ENCODE measurements at places on chromosomes 6 and 20.

GRCh38 chr6:111367393-111368088 is 115.5 kb downstream of the REV3L start:
- H3K27me3 ChIP-seq, result no peaks in the 10 kb centered on the region
- H3K36me3 ChIP-seq, result peaks cover 9% of the 10 kb centered on the region
- no peak overlapping the region for H3K4me3 ChIP-seq
- DNase-seq, result no peak
- H3K4me1 ChIP-seq, result peaks cover 5% of the 10 kb centered on the region

- no peak overlapping the region for H3K27ac ChIP-seq
- no peak overlapping the region for H3K4me3 ChIP-seq
- peaks cover 7% of the 10 kb centered on the region for H3K4me1 ChIP-seq
- H3K36me3 ChIP-seq, result no peaks in the 10 kb centered on the region
Measured at GRCh38 chr6:131060311-131060710, 2.7 kb downstream of the EPB41L2 start.

GRCh38 chr6:133240511-133241085 is 559 bp upstream of the EYA4 start:
- H3K27me3 ChIP-seq, result peaks cover 85% of the 10 kb centered on the region
- no peaks in the 10 kb centered on the region for H3K36me3 ChIP-seq
- no peak overlapping the region for H3K4me3 ChIP-seq

DNA sequence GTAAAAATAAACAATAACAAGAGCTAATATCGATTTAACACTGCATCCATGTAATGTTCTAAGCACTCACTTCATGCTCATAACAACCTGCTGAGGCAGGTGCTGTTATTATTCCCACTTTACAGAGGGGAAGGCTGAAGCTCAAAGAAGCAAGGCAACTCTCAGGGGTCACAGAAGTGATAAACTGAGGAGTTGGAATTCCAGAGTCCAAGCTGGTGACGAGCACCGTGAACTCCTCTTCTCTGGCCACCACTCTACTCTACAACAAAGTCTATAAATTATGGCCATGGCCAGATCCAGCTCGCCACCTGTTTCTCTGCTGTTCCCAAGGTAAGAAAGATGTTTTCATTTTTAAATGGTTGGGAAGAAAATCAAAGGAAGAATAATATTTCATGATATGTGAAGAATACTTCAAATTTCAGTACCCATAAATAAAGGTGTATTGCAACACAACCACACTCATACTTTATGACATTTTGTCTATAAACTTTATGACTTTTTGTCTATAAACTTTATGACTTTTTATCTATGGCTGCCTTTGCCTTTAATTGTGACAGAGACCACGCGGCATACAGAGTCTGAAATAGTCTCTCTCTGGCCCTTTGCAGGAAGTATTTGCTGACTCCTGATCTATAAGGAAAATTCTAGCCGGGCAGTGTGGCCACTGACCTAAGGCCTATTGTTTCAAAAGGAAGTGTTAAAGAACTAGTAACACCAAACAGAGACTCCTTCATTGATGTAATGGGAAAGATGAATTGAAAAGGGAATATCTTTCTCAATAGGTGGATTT is 113.2 kb upstream of the KCNG1 start:
- no peaks in the 10 kb centered on the region for H3K36me3 ChIP-seq
- no peak for DNase-seq
- H3K27me3 ChIP-seq, result no peaks in the 10 kb centered on the region
- no peak overlapping the region for H3K4me3 ChIP-seq

GRCh38 chr6:167293088-167293589 is 2.0 kb downstream of the UNC93A start:
- no peaks in the 10 kb centered on the region for H3K4me1 ChIP-seq
- no peak for DNase-seq
- H3K36me3 ChIP-seq, result no peaks in the 10 kb centered on the region
- no peak overlapping the region for H3K27ac ChIP-seq
- H3K27me3 ChIP-seq, result peaks cover 12% of the 10 kb centered on the region

GRCh38 chr6:130390890-130391289 is 25.1 kb downstream of the TMEM200A start:
- DNase-seq, result no peak
- H3K27me3 ChIP-seq, result no peaks in the 10 kb centered on the region
- H3K4me1 ChIP-seq, result no peaks in the 10 kb centered on the region
- no peak overlapping the region for H3K4me3 ChIP-seq
- no peak overlapping the region for H3K27ac ChIP-seq

GRCh38 chr20:41978246-41978790 is 360.1 kb upstream of the CHD6 start:
- no peaks in the 10 kb centered on the region for H3K36me3 ChIP-seq
- H3K27me3 ChIP-seq, result peaks cover 3% of the 10 kb centered on the region
- H3K4me3 ChIP-seq, result no peak overlapping the region

- no peak overlapping the region for H3K27ac ChIP-seq
- no peak for DNase-seq
- H3K36me3 ChIP-seq, result no peaks in the 10 kb centered on the region
- H3K4me1 ChIP-seq, result peaks cover 2% of the 10 kb centered on the region
Measured at GRCh38 chr6:149963212-149963461, 606 bp upstream of the ULBP1 start.

DNA sequence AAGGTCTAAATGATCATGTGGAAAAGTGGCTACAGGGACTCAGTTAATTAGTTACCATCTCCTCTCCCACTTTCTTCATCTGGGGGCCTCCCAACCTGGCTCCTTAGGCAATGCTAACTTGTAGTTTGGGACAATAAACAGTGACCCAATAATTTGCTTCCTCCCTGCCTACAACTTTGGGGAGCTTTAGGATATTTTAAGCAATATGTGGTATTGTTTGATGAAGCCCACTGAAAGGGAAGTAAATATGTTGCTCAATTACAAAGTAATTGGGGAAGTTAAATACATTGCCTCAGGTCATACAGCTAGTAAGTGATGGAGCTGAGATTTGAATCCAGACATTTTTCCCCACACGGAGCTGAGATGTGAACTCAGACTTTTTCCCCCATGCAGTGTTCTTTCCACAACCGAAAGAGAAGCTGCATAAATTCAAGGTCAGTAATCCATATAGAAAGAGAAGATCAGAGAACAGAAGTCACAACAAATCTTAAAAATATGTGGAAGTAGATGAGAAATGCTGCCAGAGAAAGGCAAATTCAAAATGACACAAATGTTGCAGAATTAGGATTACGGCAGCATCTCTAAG is 26.6 kb downstream of the ZHX3 start:
- no peak overlapping the region for H3K27ac ChIP-seq
- no peaks in the 10 kb centered on the region for H3K36me3 ChIP-seq
- H3K4me1 ChIP-seq, result no peaks in the 10 kb centered on the region
- H3K4me3 ChIP-seq, result no peak overlapping the region
- no peaks in the 10 kb centered on the region for H3K27me3 ChIP-seq

- H3K27me3 ChIP-seq, result no peaks in the 10 kb centered on the region
- no peak for DNase-seq
Measured at GRCh38 chr6:154857529-154857928, 124.3 kb downstream of the SCAF8 start.

DNA sequence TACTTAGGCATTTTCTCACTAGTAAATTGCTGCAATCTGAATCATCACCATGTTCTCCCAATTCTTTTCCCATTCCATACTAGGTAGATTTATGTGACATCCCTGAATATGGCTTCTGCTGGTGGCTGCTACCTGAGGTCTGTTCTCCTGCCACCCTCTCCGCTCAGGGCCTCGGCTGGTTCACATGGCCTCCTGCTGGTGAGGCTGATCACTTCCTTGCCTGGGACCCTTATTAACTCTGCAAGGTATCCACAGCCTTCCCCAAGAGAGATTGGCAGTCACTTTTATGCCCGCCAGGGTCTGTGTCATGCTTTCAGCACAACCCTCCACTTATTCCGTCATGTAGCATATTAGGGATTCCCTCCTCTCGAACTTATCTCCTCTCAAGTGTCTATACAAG is 424.5 kb upstream of the FLRT3 start:
- H3K4me1 ChIP-seq, result no peaks in the 10 kb centered on the region
- DNase-seq, result no peak
- no peak overlapping the region for H3K27ac ChIP-seq
- no peaks in the 10 kb centered on the region for H3K27me3 ChIP-seq
- no peaks in the 10 kb centered on the region for H3K36me3 ChIP-seq
- H3K4me3 ChIP-seq, result no peak overlapping the region

DNA sequence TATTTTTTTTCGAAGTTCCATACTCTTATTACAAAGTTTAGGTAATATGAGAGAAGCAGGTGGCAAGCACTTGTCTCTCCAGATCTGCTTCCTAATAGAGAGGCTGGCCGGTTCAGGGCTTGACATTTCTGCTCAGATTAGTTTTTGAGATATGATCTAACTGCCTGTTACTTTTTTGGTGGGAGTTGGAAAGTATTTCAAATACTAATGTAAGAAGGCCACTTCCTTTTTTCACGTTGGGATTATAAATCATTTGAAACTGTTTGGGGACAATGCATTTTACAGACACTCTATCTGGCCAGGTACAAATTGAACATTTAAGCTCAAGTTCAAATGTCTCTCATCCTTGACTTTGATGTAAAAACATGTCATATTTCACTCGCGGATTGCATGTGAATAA is 222.1 kb upstream of the SULF2 start:
- H3K27ac ChIP-seq, result no peak overlapping the region
- H3K4me3 ChIP-seq, result no peak overlapping the region
- no peak for DNase-seq

GRCh38 chr6:97995158-97995557 is 712.1 kb upstream of the MMS22L start:
- H3K27me3 ChIP-seq, result no peaks in the 10 kb centered on the region
- no peak overlapping the region for H3K4me3 ChIP-seq
- H3K36me3 ChIP-seq, result no peaks in the 10 kb centered on the region
- H3K4me1 ChIP-seq, result no peaks in the 10 kb centered on the region
- H3K27ac ChIP-seq, result no peak overlapping the region

GRCh38 chr20:41001497-41001896 is 27.1 kb upstream of the TOP1 start:
- no peak for DNase-seq
- no peaks in the 10 kb centered on the region for H3K27me3 ChIP-seq
- H3K4me1 ChIP-seq, result peaks cover 3% of the 10 kb centered on the region
- H3K27ac ChIP-seq, result no peak overlapping the region

DNA sequence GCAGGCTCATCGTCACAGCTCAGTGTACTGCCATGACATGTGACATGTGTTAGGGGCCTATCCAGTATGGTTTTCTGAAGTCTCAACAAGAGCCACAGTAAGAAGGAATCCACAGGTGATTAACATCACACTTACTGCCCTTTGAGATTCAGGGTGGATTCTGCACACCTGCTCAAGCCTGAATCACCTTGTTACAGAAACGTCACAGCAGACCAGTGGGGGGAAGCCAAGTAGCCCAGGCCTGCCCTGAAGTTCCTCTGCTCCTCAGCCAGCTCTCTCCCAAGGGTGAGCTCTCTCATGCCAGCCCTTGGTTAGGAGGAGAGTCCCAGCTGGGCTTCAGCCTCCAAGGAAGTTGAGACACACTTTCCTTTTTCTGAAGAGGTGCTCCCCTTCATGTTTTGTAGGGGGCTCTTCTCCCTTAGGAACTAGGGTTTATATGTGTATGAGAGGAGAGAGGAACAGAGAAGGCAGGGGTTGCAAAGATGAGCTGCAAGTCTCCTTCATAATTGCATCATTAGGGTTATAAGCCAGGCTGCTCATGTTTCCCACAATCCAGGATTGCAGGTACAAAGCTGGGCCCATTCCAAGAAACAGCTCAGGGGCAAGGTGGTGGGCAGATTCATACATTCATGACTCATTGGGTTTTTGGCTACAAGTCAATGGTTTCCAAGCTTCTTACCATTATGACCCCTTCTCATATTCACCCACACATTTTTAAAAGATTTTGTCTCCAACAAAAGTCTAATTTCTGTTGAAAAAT is 11.6 kb downstream of the GSS start:
- no peak for DNase-seq
- H3K36me3 ChIP-seq, result peaks cover 32% of the 10 kb centered on the region

- H3K36me3 ChIP-seq, result no peaks in the 10 kb centered on the region
- H3K4me1 ChIP-seq, result peaks cover 38% of the 10 kb centered on the region
- no peaks in the 10 kb centered on the region for H3K27me3 ChIP-seq
- DNase-seq, result peak; percentile 54
- no peak overlapping the region for H3K4me3 ChIP-seq
Measured at GRCh38 chr6:157023958-157024357, 246.8 kb downstream of the ARID1B start.

GRCh38 chr6:69985180-69985579 is 118.8 kb downstream of the COL19A1 start:
- no peaks in the 10 kb centered on the region for H3K4me1 ChIP-seq
- no peaks in the 10 kb centered on the region for H3K36me3 ChIP-seq
- no peak for DNase-seq
- no peaks in the 10 kb centered on the region for H3K27me3 ChIP-seq

DNA sequence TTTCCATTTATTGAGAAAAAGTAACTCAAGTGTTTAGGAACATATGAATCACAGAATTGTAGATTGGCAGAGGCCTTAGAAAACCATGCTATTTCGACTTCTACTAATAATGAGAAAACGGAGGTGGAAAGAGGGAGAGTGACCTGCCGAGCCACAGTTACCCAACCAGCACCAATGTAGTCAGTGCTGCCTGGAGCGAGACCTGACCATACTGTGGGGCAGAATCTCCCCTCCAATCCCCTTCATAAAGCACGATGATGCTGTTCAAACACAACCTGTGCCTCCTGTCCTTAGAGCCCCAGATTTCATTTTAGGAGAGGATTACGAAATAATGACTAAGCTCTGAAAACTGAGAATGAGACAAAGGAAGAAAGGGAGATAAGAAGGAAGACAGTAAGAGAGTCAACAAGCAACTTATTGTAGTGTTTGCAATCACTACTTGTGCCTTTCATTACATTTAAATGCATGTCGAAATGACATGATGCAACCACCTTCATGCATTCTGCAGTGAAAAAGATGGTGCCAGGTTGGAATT is 70.6 kb downstream of the ATXN1 start:
- H3K27ac ChIP-seq, result no peak overlapping the region

DNA sequence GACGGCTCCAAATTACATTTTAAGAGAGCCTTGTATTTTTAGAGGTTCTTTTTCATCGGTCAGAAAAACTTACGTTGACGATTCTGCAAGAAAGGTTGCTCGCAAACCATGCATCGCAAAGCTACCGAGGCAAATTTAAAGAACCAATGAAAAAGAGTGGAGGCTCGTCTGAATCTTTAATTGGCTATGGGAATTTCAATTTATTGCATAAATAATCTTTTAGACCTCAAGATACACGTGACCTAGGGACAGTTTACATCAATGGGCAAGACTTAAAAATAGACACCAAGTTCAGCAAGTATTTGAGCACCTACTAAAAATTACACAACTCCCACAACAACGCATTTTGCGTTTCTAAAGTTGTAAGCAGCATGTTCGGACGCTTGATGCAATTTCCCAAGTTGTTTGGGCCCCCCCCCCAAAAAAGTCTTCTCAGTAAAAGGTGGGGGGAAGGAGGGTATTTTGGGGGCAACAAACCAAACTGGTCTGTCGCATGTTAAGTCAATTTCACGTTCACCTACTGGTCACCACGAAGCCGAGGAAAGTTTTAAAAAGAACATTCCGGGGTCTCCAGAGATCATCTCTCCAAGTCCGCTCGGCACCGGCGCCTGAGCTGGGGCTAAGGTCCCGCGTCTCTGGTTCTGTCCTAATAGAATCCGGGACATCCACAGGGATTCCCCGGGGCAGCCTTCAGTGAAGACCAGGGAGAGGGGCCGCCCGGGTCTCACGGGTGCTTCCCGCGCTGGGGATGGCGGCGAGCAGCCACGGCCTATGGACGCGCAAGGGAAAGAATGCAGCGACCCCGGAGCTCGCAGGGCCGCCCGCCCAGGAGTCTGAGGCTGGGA is 851 bp downstream of the SNX5 start:
- no peak for DNase-seq
- peak overlapping the region; percentile 93 for H3K27ac ChIP-seq
- no peaks in the 10 kb centered on the region for H3K27me3 ChIP-seq
- peaks cover 72% of the 10 kb centered on the region for H3K4me1 ChIP-seq
- peak overlapping the region; percentile 90 for H3K4me3 ChIP-seq

All from common myeloid progenitor, CD34-positive (primary cell).